Endothelial cell of umbilical vein (primary cell): ENCODE measurements at places on chromosomes 4 and X. TPM values are rescaled to one million over a fixed set of nuclear protein-coding genes. Genes with fewer than 3 reads are reported as not detected.

Gene ARMCX5
- total RNA-seq: 8.8 and 10.3 TPM in 2 replicates

Gene PABPC1L2B
- not detected in 2 replicates for total RNA-seq

Gene PDZD4
- total RNA-seq: 0.09 TPM in 2 replicates

Gene PHOX2B
- total RNA-seq: not detected in 2 replicates

Gene CCNI
- total RNA-seq: 212 and 227 TPM in 2 replicates

Gene IL21
- not detected in 2 replicates for total RNA-seq

Gene IL13RA2
- total RNA-seq: not detected in 2 replicates

Gene OTUD6A
- not detected in 2 replicates for total RNA-seq

Gene SATL1
- not detected in 2 replicates for total RNA-seq

Gene TRIM60
- not detected in 2 replicates for total RNA-seq

DNA sequence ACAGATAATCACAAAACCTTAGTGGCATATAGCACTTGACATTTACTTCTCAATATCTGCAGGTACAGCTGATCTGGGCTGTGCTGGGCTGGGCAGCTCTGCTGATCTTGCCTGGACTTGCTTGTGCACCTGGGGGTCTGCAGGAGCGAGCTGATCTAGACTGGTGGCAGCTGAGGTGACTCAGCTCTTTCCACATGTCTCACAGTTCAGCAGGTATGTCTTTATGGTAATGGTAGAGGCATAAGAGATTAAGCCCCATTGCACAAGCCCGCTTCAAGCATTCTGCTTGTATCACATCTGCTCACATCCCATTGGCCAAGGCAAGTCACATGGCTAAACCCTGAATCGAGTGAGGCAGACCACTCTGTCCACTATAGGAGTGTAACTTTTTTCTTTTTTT, 506.7 kb downstream of the BCOR start:
- DNase-seq: no peak
- H3K36me3 ChIP-seq: no peaks in the 10 kb centered on the region
- H3K4me1 ChIP-seq: no peaks in the 10 kb centered on the region
- H3K4me3 ChIP-seq: no peak overlapping the region

GRCh38 chrX:155877288-155877687, 3.9 kb upstream of the VAMP7 start:
- peaks cover 9% of the 10 kb centered on the region for H3K27me3 ChIP-seq
- no peak overlapping the region for H3K4me3 ChIP-seq
- H3K4me1 ChIP-seq: peaks cover 6% of the 10 kb centered on the region
- no peak overlapping the region for H3K27ac ChIP-seq
- no peak for DNase-seq
- H3K36me3 ChIP-seq: no peaks in the 10 kb centered on the region

DNA sequence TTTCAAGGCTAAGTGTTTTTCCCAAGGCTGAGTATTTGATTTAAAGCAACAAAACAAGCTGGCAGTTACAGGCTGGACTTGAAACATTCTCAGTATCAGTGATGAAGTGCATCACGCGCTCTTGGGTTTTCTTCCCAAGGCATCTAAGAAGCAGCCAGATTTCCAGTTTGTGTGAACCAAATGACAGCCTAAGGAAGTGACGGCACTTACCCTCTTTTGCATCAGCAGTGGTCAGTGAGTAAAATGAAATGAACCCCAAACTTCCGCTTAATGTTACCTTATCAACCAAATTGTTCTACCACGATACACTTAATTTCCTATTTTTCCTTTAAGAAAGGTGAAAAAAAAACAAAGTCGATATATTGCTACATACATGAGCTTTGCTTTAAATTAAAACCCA, 15.8 kb upstream of the GYPE start:
- no peak for DNase-seq
- H3K4me1 ChIP-seq: no peaks in the 10 kb centered on the region
- no peaks in the 10 kb centered on the region for H3K27me3 ChIP-seq

DNA sequence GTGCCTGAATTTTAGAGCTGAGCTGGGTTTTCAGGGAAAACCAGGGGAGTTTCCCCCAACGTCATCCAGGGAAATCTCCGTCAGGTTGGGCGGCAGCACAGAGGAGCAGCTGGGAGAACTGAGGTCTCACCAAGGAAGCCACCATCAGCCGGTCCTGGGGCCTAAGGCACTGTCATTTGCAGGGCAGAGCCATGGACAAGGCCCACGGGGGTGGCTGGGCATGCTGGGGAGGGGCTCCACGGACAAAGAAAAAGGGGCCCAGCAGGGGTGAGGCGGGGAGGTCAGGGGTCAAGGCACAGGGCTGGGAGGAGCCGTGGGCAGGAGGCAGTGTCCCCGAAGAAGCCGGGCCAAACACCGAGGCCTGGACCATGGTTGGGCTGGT, 109.8 kb downstream of the HMX1 start:
- DNase-seq: no peak
- no peak overlapping the region for H3K4me3 ChIP-seq
- H3K36me3 ChIP-seq: no peaks in the 10 kb centered on the region
- no peaks in the 10 kb centered on the region for H3K4me1 ChIP-seq
- no peak overlapping the region for H3K27ac ChIP-seq

DNA sequence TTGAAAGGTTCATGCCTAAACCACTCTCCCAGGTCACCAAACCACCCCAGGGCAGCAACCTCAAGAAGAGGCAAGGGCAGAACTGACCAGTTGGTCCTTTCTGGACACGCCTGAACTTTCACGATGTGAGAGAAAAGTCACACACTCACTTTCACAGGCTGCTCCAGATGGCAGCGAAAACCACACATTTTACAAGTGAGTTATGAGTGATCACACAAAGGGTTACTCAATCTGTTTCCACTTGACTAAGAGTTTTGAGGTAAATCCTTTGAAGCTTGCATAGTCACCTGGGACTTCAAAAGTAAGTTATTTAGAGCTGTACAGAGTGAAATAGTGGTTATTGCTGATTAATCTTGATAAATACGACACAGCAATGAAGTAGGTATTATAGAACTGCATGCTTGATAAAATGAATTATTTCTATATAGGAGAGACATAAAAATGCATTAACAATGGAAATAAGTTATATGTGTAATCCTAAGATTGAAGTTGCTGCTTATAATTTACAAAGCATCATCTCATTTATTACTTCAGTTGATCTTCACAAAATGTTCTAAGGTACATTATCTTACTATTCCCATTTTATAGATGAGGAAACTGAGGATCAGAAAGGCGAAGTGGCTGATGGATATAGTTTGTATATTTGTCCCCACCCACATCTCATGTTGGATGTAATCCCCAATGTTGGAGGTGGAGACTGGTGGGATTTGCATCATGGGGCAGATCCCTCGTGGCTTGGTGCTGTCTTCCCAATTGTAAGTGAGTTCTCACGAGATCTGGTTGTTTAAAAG, 103.0 kb upstream of the KLF3 start:
- H3K4me3 ChIP-seq: no peak overlapping the region
- H3K27ac ChIP-seq: no peak overlapping the region
- no peak for DNase-seq
- H3K4me1 ChIP-seq: peaks cover 5% of the 10 kb centered on the region
- peaks cover 7% of the 10 kb centered on the region for H3K27me3 ChIP-seq

DNA sequence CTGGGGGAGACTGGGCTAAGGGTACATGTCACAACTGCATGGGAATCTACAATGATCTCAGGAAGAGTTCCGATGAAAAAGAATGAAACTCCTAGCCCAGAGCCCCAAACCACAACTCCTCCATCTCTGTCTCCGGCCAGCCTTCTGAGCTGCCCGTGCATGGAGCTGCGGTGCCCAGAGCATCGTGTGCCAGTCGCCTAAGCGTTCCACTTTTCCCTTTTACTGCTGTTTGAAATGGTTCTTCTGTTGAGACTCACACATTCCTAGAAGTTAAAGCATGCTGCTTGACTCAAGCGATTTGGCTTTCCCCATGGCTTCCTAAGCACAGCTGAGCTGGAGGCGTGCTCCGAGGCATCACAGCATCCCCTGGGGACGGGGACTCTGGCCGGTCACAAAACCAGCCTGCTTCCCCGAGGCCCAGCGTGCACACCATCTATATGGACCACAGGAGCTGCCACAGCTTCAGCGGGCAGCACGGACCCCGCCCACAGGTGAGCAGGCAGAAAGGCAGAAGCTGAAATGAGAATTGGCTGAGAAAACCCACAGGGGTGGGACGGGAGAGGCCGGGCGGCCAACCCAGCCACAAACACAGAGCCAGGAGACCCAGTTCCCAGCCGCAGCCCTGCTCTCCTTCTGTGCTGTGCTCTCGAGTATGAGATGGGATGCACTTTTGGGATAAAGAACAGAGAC, 5.0 kb downstream of the CCNQ start:
- no peak overlapping the region for H3K4me3 ChIP-seq
- no peak overlapping the region for H3K27ac ChIP-seq
- DNase-seq: no peak
- H3K36me3 ChIP-seq: peaks cover 12% of the 10 kb centered on the region
- no peaks in the 10 kb centered on the region for H3K4me1 ChIP-seq

DNA sequence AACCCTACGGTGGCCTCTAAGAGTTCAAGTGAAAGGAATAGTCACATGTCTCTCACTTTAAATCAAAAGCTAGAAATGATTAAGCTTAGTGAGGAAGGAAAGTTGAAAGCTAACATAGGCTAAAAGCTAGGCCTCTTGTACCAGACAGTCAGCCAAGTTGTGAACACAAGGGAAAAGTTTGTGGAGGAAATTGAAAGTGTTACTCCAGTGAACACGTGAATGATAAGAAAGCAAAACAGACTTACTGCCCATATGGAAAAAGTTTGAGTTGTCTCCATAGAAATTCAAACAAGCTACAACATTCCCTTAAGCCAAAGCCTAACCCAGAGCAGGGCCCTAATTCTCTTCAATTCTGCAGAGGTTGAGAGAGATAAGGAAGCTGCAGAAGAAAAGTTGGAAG, 51.5 kb upstream of the RAB9B start:
- H3K36me3 ChIP-seq: no peaks in the 10 kb centered on the region
- no peak overlapping the region for H3K27ac ChIP-seq
- no peak overlapping the region for H3K4me3 ChIP-seq
- no peaks in the 10 kb centered on the region for H3K4me1 ChIP-seq
- no peak for DNase-seq

GRCh38 chr4:108884596-108884995, 121.7 kb upstream of the ETNPPL start:
- no peak for DNase-seq
- H3K4me1 ChIP-seq: peaks cover 36% of the 10 kb centered on the region
- H3K36me3 ChIP-seq: no peaks in the 10 kb centered on the region
- no peak overlapping the region for H3K27ac ChIP-seq
- H3K4me3 ChIP-seq: no peak overlapping the region

- no peaks in the 10 kb centered on the region for H3K27me3 ChIP-seq
- H3K4me1 ChIP-seq: no peaks in the 10 kb centered on the region
- no peak overlapping the region for H3K4me3 ChIP-seq
- H3K27ac ChIP-seq: no peak overlapping the region
- DNase-seq: no peak
Observed at GRCh38 chr4:179110356-179110755, 1668.1 kb upstream of the AGA start.

DNA sequence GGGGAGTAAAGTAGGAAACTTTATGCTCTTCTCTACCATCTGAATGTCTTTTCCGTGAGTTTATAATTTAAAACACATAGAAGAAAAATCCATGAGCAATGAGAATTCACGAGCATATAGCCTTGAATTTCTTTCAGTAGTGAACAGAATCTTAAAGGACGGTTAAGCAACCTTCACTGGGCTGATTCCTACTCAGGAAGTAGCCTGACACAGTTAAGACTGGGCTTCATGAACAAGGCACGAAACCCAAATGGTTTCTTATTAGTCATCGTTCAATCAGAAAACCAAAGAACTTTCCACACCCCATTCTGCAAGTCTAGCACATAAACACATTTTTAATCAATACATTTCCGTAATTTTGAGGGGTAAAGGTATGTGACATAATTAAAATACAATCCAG, 95.8 kb downstream of the SH3KBP1 start:
- no peaks in the 10 kb centered on the region for H3K27me3 ChIP-seq
- no peak overlapping the region for H3K27ac ChIP-seq
- DNase-seq: no peak
- peaks cover 9% of the 10 kb centered on the region for H3K4me1 ChIP-seq

GRCh38 chrX:80354966-80355465, 65.2 kb upstream of the TENT5D start:
- no peaks in the 10 kb centered on the region for H3K27me3 ChIP-seq
- DNase-seq: no peak
- H3K36me3 ChIP-seq: no peaks in the 10 kb centered on the region
- no peak overlapping the region for H3K4me3 ChIP-seq
- H3K27ac ChIP-seq: no peak overlapping the region

DNA sequence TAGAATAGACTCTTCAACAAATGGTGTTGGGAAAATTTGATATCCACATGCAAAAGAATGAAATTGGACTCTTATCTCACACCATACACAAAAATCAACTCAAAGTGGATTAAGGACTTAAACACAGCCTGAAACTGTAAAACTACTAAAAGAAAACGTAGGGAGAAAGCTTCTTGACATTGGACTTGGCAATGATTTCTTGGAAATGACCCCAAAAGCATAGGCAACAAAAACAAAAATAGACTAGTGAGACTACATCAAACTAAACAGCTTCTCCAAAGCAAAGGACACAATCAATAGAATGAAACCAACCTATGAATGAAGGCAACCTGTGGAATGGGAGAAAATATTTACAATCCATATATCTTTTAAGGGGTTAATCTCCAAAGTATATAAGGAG, 94.7 kb upstream of the INTU start:
- H3K36me3 ChIP-seq: no peaks in the 10 kb centered on the region
- no peaks in the 10 kb centered on the region for H3K4me1 ChIP-seq
- no peak overlapping the region for H3K4me3 ChIP-seq
- no peak overlapping the region for H3K27ac ChIP-seq

- no peaks in the 10 kb centered on the region for H3K36me3 ChIP-seq
- H3K4me3 ChIP-seq: no peak overlapping the region
- H3K27me3 ChIP-seq: no peaks in the 10 kb centered on the region
- H3K27ac ChIP-seq: no peak overlapping the region
- DNase-seq: no peak
Observed at GRCh38 chrX:44889824-44890223, 16.8 kb downstream of the KDM6A start.

DNA sequence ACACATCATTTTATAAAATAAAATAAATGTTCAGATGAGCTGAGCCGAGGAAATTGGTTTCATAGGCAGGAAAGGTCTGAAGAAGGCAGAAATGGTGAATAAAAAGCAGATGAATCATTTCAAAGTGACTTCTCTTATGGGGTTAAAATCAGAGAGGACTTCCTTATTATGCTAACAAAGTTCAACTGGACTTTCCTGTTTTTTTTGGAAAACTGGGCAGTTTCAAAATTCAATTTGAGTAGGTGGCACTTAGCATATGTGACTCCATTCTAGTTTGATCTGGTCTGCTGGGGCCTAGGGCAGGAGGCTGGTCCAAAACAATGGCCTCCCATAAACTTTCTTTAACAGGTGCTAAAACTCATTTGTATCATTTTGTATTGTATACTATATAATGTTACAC, 1794.9 kb upstream of the TENM3 start:
- no peak for DNase-seq
- H3K4me1 ChIP-seq: no peaks in the 10 kb centered on the region
- no peaks in the 10 kb centered on the region for H3K27me3 ChIP-seq
- no peaks in the 10 kb centered on the region for H3K36me3 ChIP-seq
